Left renal pelvis (tissue), 4 donors: ENCODE measurements at places on chromosomes 6 and 20. TPM values are rescaled to one million over a fixed set of nuclear protein-coding genes. Genes with fewer than 3 reads are reported as not detected.

EEF1A2 gene
- 0.97 TPM for polyA plus RNA-seq

C6orf141 gene
- polyA plus RNA-seq, result 0.37 TPM

PCED1A gene
- 60.5 TPM for polyA plus RNA-seq

CAPN11 gene
- polyA plus RNA-seq, result 0.07 TPM

MCCD1 gene
- polyA plus RNA-seq, result 18.6 TPM
